ENCODE measurements at places on chromosomes 16 and 17.

GRCh38 chr16:3094289-3095027 lies 4.6 kb downstream of the ZSCAN10 start:
- no peak for ATAC-seq

GRCh38 chr17:36992701-36993100 lies 43.9 kb downstream of the AATF start:
- no peak for ATAC-seq

- no peak for ATAC-seq
Measured at GRCh38 chr16:72024862-72025382, 16.4 kb downstream of the DHODH start.

DNA sequence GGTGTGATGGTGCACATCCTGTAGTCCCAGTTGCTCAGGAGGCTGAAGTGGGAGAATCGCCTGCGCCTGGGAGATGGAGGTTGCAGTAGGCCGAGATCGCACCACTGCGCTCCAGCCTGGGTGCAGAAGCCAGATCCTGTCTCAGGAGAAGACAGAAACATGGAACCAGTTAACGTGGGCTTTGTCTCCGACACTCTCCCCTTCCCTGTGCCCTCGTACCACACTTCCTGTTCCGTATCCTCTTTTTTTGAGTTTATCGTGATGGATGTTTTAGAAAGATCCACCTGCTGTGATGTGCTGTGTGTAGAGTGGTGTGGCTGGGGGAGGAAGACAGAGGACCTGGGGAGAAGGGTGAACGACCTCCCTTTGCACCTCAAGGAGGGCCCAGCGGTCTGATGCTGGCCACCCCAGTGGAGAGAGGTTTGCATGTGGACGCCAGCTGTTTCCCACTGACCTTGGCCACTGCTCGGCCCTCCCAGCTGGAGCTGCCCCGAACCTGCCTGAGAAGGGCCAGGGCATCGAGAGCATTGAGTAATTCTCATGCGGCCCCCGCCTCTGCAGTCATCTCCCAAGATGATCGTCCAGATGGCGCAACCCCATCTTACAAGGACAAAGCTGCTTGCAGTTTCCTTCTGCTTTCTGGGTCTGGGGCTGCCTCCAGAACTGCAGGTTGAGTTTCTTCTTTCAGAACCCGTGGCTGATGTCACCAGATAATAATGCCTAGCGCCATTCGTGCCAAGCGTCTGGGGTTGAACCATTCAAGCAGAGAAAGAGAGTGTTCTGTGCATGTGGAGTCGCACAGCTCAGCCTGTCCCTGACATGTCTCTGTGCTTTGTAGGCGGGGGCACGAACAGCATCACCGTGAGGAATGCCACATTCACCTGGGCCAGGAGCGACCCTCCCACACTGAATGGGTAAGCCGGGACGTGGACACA lies 126.3 kb downstream of the ABCC1 start:
- ATAC-seq: peak; percentile 37

DNA sequence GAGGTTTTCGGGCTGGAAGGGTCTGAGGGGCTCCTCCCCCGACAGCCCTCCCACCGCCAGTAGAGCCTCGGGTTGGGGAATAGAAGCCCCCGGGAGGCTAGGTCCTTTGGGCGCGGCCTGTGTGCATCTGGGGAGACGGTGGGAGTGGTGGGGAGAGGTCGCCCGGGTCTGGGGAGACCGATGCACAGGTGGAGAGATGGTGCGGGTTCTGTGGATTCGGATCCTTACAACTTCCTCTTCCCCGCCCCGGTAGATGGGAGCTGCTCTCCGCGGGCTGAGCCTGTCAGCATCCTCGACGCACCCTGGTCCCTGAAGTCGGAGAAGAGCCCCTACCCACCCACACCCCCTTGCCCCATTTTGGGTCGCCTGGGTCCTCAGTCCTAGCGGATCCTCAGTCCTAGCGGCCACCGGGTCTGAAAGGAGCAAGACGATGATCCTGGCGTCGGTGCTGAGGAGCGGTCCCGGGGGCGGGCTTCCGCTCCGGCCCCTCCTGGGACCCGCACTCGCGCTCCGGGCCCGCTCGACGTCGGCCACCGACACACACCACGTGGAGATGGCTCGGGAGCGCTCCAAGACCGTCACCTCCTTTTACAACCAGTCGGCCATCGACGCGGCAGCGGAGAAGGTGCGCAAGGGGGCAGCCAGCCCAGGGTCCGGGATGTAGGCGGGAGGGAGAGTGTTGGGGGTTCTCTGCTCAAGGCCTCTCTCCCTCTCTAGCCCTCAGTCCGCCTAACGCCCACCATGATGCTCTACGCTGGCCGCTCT lies 790 bp downstream of the BCKDK start:
- no peak for ATAC-seq

GRCh38 chr16:88764913-88765349 lies 20.1 kb downstream of the PIEZO1 start:
- no peak for ATAC-seq

DNA sequence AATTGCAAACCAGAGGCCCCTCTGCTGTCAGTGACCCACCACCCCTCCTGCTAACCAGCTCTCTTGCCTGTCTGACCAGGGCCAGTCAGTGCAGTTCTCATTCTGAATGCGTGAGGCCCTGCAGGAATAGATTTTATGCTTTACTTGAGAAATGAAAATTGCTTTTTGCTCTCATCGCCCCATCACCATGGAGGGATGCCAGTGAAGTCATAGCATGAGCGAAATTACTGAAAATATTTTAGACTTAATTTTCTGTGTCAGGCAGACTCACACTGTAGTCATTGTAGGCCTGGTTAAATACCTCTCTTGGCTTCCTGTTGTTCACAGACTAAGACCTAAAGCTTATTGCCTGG lies 490.5 kb upstream of the CDH5 start:
- no peak for ATAC-seq

DNA sequence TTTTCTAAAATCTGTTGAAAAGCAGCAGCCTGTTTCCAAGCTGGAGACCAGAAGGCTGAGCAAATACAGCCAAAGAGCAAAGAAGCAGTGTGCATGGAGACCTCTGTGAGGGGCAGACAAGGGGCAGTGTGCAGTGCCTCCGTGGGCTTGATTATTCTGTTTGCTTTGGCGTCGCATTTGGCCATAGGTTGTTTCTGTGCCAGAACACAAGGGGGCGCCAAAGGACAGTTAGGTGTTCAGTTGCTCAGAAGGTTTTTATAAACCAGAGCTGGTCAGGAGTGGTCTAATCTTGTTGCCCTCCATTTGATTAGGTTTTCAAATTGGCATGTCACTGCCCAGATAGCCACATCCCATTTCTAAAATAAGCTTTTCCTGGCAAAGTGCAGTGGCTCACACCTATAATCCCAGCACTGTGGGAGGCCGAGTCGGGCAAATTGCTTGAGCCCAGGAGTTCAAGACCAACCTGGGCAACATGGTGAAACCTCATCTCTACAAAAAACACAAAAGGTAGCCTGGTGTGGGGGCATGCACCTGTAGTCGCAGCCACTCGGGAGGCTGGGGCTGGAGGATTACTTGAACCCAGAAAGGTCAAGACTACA lies 10.6 kb downstream of the MYH3 start:
- peak; percentile 50 for ATAC-seq

DNA sequence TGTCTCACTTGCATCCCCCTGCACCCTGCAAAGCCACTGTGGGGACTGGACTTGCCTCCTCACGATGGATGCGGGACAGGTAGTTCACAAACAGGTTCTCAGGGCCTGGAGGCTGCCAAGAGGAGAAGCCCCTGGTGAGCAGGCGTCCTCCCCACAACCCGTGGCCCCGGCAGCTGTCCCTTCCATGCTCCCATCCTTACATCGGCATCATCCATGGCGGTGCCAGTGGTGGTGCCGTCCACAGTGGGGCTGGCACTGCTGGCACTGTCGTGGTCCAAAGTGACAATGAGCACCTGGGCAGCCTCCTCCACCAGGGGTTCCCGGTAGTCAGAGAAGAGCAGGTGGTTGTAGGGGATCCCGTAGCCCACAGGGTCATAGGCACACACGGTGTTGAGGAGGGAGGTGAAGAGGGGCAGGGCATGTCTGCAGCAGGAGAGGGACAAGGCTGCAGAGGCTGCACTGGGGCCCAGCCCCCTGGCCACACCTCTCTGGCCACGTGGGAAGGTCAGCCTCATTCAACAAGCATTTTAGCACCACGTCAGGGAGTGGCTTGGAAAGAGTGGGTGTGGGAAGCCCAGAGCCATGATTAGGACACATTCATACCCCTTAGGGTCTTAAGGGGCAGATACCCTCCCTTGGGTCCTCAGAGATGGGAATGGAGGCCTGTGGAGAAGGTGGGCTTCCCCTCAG lies 12.6 kb downstream of the HID1 start:
- ATAC-seq: no peak

GRCh38 chr17:74394275-74394950 lies 27.1 kb downstream of the GPR142 start:
- no peak for ATAC-seq

GRCh38 chr16:52741351-52741750 lies 194.4 kb upstream of the TOX3 start:
- no peak for ATAC-seq

DNA sequence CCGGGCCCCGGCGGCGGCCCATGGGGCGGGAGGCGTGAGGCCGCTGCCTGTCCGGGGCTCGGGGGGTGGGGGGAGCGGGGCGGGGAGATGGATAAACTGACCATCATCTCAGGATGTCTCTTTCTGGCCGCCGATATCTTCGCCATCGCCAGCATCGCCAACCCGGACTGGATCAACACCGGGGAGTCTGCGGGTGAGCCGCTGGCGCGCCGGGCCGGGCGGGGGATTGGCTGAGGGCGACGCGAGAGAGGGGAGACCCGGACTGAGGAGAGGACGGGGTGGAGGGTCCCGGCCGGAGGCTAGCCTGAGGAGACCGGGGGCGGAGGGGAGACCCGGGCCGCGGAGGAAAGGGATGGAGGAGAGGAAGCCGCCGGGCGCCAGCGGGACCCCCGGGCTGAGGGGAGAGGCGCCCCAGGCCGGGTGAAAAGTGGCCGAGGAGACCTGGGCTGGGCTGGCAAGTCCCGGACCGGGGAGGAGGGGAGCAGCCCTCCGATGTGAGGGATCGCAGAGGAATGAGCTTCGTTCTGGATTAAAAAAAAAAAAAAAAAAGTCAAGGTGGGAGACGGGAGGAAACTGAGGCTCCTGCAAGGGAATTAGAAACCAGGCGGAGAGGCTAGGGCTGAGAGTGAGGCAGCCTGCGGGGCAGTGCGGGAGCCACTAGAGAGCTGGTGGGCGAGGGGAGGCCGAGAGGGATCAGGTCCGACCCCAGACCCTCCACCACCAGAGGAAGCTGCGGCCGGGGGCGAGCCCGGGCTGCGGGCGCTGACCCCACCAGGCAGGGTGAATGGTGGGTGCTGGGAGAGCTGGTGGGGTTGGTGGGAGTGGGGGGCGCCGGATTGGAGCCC lies 526 bp downstream of the MOSMO start:
- peak; percentile 37 for ATAC-seq

- ATAC-seq: no peak
Measured at GRCh38 chr17:28622186-28622585, 8.2 kb upstream of the RSKR start.

DNA sequence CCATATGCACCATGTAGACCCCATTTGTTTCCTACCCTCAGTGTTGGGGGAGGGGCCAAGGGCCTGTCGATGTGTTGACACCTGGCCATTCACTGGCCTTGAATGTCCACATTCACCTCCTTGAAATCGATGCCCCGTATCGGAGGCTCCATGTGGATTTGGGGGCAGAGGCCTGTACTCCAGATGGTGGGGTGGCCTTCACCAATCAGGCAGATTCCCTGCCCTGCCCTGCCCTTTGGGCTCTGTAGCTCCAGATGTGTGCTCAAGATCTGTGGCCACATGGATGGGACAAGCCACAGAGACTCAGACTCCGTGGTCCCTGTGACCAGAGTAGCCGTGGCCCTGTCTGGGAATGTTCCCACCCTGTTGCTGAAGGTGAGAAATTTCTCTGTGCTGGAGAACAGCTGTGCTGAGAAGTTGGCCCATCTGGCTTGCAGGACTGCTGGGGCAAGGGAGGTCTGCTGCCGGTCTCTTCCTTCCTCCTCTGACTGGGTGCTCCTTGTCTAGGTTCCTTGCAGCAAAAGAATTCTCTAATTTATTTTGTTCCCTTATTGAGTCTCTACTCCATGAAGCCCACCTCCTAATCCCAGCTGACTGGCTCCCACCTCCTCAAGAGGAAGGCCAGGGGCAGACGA lies 221.3 kb downstream of the SEC14L1 start:
- ATAC-seq: no peak

DNA sequence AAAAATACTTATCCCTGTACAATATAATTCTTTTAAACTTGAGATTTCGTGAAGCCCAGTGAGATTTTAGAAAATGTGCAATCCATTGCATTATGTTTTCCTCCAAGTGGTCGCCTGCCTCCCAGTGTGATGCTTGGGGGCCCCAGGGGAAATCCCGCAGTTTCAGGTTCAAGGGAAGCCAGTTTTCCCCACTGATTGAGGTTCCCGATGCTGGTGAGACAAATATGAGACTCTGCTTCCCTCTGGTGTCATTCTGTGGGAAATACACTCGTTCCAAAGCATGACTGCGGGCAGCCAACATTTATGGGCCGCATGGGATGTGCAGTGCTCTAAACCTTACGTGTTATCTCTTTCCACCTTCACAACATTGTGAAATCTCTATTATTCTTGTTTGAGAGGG lies 200.8 kb downstream of the PRKCB start:
- no peak for ATAC-seq

- peak; percentile 65 for ATAC-seq
Measured at GRCh38 chr16:57810197-57811031, 8.1 kb upstream of the KIFC3 start.

GRCh38 chr16:71778780-71779179 lies 29.9 kb downstream of the AP1G1 start:
- ATAC-seq: no peak

DNA sequence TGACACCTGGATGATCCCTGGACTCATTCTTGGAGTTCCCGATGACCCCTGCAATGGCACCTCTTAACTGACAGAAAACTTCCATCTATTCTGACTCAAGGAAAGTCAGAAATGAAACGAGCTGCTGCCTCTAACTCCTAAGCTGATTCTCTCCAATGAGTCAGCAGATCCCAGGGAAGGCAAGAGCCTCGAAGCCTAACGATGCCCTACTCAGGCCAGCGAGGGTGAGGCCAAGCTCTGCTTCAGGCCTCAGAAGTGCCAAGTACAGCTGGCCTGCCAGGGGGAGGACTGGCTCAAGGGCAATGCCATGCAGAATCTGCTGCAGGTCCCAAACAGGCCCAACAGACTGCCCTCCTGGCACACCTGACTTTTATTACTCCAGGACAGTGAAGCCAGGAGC lies 36.3 kb downstream of the PLXDC1 start:
- ATAC-seq: no peak

GRCh38 chr17:41258406-41258805 lies 3.2 kb downstream of the KRTAP9-9 start:
- ATAC-seq: no peak

DNA sequence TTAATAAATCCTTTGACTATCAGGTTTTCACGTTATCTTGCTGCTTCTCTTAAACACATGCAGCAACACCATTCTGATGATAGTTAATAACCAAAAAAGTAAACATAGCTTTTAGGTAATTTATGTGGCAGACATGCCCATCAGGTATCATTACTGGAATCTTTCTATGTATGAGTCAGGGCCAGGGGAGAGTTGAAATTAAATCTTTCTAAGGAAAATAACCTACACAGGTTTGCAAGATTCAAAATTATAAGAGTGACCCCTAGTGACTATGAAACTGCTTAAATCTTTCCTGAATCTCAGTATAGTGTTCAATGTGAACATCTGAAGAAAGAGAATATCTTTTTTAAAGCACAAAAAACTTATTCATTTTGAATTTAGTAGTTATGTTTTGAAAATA lies 666.6 kb downstream of the CDH11 start:
- no peak for ATAC-seq

Measured in gastroesophageal sphincter (tissue), 4 donors.